ENCODE measurements at places on chromosomes 7 and 10.

GRCh38 chr10:4003348-4003973 is 218.5 kb upstream of the KLF6 start:
- no peak for DNase-seq

DNA sequence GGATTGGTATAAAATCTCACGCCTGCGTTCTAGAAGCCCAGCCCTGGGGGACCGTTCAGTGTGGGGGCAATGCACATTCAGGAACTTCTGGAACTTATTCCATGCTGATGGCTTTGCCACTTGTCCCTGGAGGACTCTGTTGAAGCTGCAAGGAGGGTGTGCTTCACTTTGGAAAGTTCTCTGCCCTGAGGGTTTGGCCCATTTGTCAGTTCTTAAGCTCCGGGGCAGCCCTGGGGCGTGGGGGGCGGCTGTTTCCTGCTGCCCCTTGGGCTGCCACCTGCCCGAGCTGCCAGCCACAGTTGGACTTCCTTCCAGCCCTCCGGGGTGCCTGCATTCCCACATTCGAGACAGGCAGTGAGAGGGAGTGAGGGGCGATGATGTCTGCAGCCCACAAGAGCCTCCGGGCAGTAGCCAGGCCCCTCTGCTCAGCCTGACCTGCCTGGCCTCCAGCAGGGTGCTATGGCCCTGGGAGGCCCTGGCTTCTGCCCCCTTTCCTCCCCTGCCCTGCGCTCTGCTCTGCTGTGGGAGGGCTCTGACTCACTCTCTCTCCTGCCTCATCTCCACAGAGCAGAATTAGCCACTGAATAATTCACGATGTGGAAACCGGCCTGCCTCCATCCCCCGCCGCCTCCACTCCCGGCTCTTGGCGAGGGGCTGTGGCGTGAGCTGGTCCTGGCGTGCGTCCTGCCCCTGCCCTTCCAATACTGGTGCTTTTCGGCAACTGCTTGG is 1.9 kb downstream of the TTYH3 start:
- no peak for DNase-seq

DNA sequence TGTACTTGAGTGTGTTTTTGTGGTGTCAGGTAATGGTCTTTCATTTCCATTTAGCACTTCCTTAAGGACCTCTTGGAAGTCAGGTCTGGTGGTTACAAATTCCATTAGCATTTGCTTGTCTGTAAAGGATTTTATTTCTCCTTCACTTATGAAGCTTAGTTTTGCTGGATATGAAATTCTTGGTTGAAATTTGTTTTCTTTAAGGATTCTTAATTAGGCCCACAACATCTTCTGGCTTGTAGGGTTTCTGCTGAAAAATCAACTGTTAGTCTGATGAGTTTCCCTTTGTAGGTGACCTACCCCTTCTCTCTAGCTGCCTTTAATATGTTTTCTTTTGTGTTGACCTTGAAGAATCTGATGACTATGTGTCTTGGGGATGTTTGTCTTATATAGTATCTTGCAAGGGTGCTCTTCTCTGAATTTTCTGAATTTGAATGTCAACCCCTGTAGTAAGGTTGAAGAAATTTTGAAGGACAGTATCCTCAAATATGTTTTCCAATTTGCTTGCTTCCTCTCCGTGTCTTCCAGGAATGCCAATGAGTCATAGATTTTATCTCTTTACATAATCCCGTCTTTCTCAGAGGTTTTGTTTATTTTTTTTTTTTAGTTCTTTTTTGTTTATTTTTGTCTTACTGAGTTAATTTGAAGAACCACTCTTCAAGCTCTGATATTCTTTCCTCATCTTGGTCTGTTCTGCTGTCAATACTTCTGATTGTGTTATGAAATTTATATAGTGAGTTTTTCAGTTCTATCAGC is 70.2 kb downstream of the SLC39A12 start:
- DNase-seq = no peak

DNA sequence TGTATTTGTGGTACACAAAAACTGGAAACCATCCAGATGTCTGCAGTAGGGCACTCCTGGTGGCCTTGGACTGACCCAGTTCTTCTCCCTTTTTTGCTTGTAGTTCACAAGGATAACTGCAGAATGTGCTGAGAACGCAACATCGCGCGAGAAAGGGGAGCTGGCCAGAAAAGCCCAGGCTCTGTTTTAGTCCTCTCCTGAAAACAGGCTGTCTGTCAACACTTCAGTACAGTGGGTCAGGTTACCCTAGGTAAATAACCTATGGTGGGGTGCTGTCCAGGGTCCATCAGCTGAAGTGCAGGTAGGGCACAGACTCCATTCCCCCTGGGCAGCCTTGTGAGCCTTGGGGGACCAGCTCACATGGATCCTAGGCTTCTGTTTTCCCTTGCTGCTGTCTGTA is 495.8 kb downstream of the MDFIC start:
- DNase-seq = no peak

- no peak for DNase-seq
Observed at GRCh38 chr7:108421720-108422331, 34.4 kb downstream of the NRCAM start.

DNA sequence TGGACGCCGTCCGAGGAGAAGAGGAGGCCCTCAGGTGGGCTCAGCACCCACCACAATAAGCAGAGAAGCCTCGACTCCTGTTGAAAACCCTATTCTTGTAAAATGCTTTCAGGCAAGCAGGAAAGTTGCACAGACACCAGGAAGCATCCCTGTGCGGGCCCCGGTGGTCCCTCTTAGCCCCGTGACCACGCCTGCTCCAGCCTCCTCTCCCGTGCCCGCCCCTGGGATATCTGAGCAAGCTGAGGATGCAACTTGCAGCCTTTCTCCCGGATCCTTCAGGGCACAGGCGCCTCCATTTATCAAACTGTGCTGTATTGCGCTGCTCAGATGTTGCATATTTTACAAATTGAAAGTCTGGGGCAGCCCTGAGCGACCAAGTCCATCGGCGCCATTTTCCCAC is 72.7 kb downstream of the CFAP46 start:
- DNase-seq = no peak

GRCh38 chr10:9297580-9297979 is 1243.1 kb downstream of the GATA3 start:
- DNase-seq = no peak

- DNase-seq = no peak
Observed at GRCh38 chr7:41438705-41439514, 264.0 kb downstream of the INHBA start.

GRCh38 chr7:138750901-138751464 is 46.8 kb upstream of the TMEM213 start:
- no peak for DNase-seq

GRCh38 chr7:66258409-66258808 is 53.3 kb downstream of the TPST1 start:
- no peak for DNase-seq

DNA sequence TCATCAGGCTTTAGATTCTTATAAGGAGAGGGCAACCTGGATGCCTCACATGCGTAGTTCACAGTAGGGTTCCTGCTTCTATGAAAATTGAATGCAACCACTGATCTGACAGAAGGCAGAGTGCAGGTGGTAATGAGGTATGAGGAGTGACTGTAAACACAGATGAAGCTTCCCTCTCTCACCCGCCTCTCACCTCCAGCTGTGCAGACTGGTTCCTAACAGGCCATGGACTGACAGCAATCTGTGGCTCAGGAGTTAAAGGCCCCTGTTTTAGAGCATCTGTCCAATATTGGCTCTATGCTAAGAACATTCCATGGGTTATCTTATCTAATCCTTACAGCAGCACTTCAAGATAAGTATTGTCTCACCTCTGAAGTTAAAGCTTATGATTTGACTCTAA is 213.5 kb upstream of the NRP1 start:
- no peak for DNase-seq

GRCh38 chr7:75878312-75878768 is 494 bp upstream of the RHBDD2 start:
- DNase-seq = no peak

DNA sequence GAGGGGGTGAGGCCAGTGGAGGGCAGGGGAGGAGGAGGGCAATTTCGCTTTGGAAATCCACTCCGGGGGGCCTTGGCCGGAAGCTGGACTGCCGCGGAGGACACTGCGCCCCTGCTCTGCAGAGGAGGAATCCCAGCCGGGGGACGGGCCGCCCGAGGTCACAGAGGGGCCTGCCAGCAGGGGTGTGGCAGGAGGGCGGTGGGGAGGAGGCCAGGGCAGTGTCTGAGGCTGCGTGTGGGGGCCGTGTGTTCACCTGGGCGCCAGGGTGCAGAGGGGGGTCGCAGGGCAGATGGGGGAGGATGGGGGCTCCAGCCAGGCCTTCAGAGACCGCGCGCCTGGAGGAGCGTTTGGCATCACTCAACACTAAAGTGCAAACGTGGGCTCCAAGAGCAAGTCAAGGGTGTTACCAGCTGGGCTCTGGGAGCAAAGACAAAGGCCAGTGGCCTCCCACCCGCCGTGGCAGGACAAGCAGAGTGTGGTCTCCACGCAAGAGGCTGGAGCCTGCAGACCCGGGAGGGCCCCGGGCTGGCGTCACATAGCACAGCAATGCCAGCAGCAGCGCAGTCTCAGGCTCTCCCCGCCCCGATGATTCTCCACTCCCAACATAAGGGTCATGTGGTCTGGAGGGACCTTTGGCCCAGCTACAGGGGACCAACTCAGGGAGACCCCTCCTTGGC is 45.3 kb upstream of the DNAJB6 start:
- DNase-seq = no peak

DNA sequence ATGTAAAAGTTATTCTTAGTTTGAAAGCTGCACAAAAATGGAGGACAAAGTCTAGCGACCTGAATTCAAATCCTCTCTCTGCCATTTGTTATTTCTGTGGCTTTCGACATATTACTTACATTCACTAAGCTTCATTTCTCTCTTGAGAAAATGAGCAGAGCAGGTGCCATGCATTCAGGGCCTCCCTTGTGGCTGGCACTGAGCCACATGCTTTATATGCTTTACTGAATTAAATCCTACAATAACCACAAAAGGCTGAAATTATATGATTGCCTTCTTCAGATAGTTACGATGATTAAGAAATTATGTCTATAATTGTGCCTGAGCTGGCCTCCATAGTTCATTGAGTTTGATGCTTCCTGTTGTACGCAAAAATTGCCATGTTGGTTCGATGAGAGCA is 98.7 kb downstream of the NPSR1 start:
- no peak for DNase-seq

DNA sequence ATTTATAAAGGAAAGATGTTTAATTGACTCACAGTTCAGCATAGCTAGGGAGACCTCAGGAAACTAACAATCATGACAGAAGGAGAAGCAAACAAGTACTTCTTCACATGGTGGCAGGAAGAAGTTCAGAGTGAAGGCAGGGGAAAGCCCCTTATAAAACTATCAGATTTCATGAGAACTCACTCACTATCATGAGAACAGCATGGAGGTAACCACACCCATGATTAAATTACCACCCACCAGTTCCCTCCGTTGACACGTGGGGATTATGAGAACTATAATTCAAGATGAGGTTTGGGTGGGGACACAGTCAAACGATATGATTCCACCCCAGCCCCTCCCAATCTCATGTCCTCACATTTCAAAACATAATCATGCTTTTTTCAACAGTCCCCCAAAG is 124.2 kb upstream of the PCGF5 start:
- no peak for DNase-seq

DNA sequence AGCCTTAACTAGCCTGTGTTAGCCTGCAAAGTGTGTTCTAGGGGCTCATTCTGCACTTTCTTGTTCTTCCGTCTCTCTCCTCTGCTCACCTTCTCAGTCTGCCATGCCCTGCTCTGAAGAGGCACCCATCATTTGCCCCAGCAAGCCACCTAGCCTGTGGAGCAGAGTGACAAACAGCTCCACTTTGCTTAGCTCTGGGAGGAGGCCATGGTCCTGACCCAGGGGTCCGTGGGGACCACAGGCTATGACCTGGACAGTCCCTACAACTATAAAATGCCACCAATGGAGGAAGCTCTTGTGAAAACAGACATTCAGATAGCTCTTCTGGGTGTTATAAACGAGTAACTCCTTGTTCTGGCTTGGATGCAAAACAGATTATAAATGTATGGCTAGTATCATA is 1029.6 kb downstream of the CNTNAP2 start:
- no peak for DNase-seq

DNA sequence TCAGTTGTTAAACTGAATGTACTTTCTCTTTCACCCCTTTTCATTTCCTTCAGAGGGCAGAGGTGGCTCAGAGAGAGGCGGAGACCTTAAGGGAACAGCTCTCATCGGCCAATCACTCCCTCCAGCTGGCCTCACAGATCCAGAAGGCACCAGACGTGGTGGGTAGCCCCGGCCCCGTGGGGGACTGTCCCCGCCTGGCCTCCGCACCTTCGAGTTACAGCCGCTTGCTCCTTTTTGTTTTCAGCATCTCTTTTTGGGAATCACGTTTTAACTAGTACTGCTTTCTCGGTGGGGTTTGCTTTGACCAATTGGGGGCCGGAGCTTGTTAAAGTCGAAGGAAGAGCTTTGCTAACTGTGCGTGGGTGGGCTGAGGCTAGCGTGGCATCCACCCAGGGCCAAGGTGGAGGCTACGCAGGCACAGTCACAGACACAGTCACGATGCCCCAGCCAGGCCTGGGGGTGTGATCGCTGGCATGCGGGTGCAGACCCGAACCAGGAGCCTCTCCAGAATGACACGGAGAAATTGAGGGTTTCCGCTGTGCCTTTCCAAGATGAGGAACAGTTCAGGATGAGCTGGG is 116.2 kb upstream of the SH2B2 start:
- no peak for DNase-seq

- DNase-seq = no peak
Observed at GRCh38 chr10:62692085-62692484, 112.4 kb upstream of the ADO start.

DNA sequence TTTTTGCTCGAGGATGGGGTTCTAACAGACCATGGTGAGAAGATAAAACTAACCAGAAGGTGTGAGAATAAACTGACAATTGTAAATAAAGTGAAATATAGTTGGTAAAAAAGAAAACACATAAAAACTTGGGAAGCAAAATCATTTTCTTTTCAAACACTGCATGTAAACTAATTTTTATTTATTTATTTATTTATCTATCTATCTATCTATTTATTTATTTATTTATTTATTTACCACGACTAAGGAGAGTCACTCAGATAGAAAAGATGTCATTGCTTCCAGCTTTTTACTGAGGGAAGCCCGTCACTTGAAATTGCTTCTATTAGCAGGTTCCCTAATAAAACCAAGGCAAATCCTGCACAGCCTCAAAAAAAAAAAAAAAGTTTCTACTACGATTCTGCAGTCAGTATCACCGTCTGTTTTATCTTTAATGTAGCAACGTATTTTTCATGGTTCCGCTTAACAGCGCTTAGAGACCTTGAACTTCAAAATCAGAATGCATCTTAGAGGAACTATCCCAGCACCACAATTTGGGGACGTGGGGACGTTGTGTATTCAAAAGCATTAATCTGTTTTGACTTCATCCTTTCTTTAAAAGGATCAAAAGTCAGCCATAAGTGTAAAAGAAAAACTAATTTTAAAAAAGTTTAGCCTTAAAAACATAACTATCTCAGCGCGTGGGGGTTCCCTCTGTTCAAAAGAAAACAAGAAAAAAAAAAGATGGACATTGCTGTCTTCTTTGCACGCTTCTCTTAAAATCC is 33.3 kb upstream of the EBLN1 start:
- no peak for DNase-seq

- DNase-seq = peak; percentile 28
Observed at GRCh38 chr7:117872561-117873309, 506 bp downstream of the CTTNBP2 start.

GRCh38 chr7:101140339-101140699 is 13.4 kb downstream of the SERPINE1 start:
- DNase-seq = no peak
